Psoas muscle (tissue), 8 donors: ENCODE measurements at places on chromosomes 2 and 18. TPM values are rescaled to one million over a fixed set of nuclear protein-coding genes. Genes with fewer than 3 reads are reported as not detected.

HTR2B gene
- total RNA-seq = not detected

SERPINB4 gene
- not detected for total RNA-seq

NDUFAF7 gene
- 21.8 TPM for total RNA-seq

VSNL1 gene
- total RNA-seq = not detected

ITPRIPL1 gene
- total RNA-seq = 0.42 TPM

SLC9A4 gene
- total RNA-seq = not detected

CCDC74B gene
- not detected for total RNA-seq

SCN3A gene
- 0.74 TPM for total RNA-seq

COMMD1 gene
- total RNA-seq = 39.1 TPM

TUBA3D gene
- total RNA-seq = not detected

DNER gene
- 0.15 TPM for total RNA-seq

UGT1A6 gene
- not detected for total RNA-seq

DAW1 gene
- total RNA-seq = not detected

DNAH6 gene
- 0.09 TPM for total RNA-seq

SLC40A1 gene
- total RNA-seq = 27.8 TPM

CCBE1 gene
- 0.06 TPM for total RNA-seq

SERPINB10 gene
- total RNA-seq = not detected

STK25 gene
- 281 TPM for total RNA-seq

GULP1 gene
- total RNA-seq = 11.3 TPM

YPEL5 gene
- 56.3 TPM for total RNA-seq

DSG4 gene
- not detected for total RNA-seq

COL4A3 gene
- total RNA-seq = 8.9 TPM

PRLH gene
- total RNA-seq = not detected

PARD6G gene
- total RNA-seq = 1.1 TPM

PLCL1 gene
- 9.6 TPM for total RNA-seq

INPP5D gene
- total RNA-seq = 4.2 TPM

GPR45 gene
- not detected for total RNA-seq

RAB27B gene
- total RNA-seq = 0.05 TPM

ZNF385B gene
- total RNA-seq = 21.5 TPM

RIT2 gene
- total RNA-seq = not detected

PAX8 gene
- total RNA-seq = 0.36 TPM

ZNF804A gene
- total RNA-seq = not detected

MAPK4 gene
- 1.4 TPM for total RNA-seq

DES gene
- total RNA-seq = 14,594 TPM

DCDC2C gene
- not detected for total RNA-seq

POTEI gene
- total RNA-seq = not detected

LRATD1 gene
- 0.25 TPM for total RNA-seq

PCARE gene
- 0.02 TPM for total RNA-seq

FBLN7 gene
- 1.2 TPM for total RNA-seq

LYPD1 gene
- not detected for total RNA-seq

FAM161A gene
- total RNA-seq = 2.5 TPM

INSIG2 gene
- 7.5 TPM for total RNA-seq

CRIM1 gene
- total RNA-seq = 62.6 TPM

CTAGE1 gene
- not detected for total RNA-seq

ONECUT2 gene
- 0.02 TPM for total RNA-seq

OSBPL6 gene
- total RNA-seq = 29.8 TPM

TEX51 gene
- total RNA-seq = not detected

ZNF24 gene
- total RNA-seq = 46.5 TPM

BCL11A gene
- 0.55 TPM for total RNA-seq

UNC80 gene
- not detected for total RNA-seq
